Inflammatory macrophage treated with lipopolysaccharide for 4 hours (primary cell): ENCODE measurements at places on chromosomes 2 and 18.
A peak's percentile ranks its signal among the peaks of the same experiment; 100 is the strongest.

DNA sequence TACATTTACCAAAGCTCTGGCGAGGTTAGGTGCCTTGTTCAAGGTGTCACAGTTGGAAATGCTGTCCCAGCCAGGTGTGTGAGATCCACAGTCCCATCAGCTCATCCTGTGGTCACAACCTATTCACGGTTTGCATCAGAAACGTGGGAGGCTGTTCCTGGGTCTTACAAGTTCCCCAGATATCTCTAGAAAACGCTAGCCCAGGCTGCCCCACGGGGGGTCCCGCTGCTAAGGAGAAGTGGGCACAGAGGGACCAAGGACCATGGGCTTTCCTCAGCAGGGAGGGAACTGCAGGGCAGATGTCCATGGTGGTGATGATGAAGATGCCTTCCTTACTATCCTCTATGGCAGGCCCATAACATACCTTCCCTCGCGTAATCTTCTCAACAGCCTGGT, 649 bp downstream of the FECH start:
- DNase-seq = no peak

DNA sequence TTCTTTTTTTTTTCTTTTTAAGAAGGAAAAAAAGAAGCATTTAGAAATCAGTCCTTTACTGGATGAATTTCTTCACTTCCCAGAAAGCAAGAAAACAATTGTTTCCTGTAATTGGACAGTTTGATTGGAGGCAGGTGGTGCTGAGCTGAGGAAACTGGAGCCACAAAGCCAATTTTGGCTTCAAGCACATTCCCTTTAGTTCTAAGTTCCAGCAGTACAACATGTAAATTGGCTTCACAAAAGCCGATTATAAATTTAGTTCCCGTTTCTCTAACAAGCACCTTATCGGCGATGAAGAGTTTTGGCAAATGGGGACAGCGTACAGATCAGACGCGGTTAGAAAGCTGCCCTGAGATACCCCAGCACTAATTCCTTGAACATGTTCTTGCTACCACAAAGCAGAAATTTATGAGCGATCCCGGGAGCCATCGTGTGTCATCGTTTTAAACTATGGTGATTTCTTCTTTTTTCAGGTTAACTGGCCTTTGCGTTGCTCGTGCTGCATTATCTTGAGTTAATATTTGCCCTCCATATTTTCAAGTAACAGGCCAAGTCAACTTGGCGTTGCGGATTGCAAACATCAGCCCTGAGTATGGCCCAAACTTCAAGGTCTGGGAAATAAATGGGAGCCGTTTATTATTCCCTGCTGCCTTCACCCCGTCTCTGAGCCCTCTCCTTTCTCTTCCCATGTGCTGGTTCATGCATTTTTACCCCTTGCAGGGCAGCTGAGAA, 190.4 kb upstream of the ID2 start:
- DNase-seq = no peak

- DNase-seq = no peak
Observed at GRCh38 chr2:32478889-32479620, 122.2 kb downstream of the BIRC6 start.

DNA sequence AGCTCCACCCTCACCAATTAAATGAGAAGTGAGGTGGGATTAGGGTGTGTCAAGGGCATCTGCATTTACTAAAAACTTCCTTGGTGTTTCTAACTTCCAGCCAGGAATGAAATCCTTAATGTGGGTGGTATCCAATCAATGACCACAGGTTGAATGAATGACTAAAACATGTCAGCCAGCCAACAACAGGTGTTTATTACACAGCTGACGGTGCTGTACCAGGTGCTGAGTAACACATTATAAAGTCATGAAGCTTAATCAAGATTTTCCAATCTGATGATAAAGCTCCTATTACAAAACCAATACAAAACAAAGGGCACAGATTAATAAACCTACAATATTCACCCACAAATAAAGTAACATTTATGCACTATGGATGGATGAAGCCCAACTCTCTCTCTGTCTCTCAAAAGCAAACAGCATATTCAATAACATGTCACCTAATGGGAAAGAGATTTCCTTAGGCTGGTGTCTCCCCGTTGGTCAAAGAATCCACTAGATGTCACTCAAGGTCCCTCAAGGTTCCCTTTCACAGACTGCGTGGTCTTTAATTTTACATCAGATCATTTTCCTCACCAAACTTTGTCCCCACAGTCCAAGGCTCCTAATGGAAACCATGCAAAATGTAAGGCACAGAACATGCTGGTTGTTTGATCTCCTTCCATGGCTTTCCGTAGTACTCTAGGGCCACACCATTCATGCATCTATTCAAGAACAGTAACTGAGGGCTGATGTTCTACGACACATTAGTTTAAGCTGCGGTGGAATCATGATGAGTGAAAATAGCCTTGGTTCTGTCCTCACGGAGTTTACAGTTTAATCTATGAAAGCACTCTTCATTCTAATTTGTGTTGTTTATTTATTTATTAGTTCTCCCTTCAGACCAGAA, 6.4 kb upstream of the PTPN4 start:
- peak; percentile 53 for DNase-seq

- DNase-seq = peak; percentile 30
Observed at GRCh38 chr2:32222966-32223365, 41.7 kb downstream of the NLRC4 start.

GRCh38 chr2:219658196-219658846, 30.9 kb downstream of the SLC4A3 start:
- DNase-seq = no peak

GRCh38 chr18:54416436-54416835, 58.7 kb downstream of the C18orf54 start:
- DNase-seq = no peak

DNA sequence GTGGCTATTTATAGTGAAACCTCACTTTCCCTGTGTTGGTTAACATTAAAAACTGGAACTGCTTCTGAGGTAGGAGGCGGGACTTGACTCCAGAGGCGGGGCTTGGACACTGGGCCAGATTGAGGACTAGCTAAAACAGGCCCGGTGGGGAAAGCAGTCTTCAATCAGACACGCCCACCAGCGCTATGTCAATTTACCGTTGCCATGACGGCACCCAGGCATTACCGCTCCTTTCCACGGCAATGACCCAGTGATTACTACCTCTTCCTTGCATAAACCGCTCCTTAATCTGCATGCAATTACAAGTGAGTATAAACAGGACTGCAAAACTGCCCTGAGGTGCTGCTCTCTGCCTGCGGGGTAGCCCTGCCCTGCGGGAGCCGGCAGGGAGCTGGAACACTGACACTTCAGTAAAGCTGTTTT, 35.3 kb downstream of the LRRFIP1 start:
- DNase-seq = peak; percentile 96

- no peak for DNase-seq
Observed at GRCh38 chr2:38509314-38509946, 93.3 kb downstream of the HNRNPLL start.

DNA sequence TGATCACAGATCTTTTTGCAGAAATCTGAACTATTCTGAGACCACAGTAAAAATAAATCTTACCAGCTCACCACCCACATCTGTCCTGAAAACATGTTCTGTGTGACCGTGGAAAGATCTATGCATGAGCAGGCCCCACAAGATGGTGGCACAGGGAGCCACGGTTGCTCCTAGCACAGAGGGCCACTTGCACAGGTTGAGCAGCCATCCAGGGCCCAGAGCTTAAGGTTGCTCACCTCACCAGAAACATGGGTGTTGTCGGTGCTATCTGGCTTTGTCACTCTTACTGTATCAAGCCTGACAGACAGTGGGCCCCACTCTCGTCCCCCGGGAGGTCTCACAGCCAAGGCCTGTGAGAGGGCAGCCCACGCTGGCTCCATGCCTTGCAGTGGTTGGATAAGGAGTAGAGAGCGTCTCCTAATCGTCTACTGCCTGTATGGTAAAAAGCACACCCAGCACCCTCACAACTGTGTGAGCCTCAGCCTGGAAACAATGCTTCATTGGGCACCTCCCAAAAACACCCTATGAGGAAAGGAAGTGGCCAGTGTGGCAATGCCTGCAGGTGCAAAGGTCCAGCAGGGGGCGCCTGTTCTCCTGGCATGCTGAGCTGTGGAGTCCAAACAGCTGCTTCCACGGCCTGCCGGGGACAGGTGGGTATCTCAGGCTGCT, 19.6 kb downstream of the TUBB6 start:
- DNase-seq = peak; percentile 74

- no peak for DNase-seq
Observed at GRCh38 chr18:45526114-45526841, 89.0 kb upstream of the SLC14A2 start.

- peak; percentile 43 for DNase-seq
Observed at GRCh38 chr2:11697103-11697871, 27.3 kb upstream of the NTSR2 start.

GRCh38 chr18:13141209-13141608, 77.4 kb upstream of the LDLRAD4 start:
- DNase-seq = no peak

GRCh38 chr18:29328932-29329331, 1152.0 kb upstream of the CDH2 start:
- no peak for DNase-seq

- no peak for DNase-seq
Observed at GRCh38 chr2:10909050-10909995, 2.4 kb upstream of the KCNF1 start.

- DNase-seq = no peak
Observed at GRCh38 chr2:119062652-119063051, 95.9 kb downstream of the C1QL2 start.

GRCh38 chr2:54602736-54603322, 120.6 kb upstream of the EML6 start:
- no peak for DNase-seq

DNA sequence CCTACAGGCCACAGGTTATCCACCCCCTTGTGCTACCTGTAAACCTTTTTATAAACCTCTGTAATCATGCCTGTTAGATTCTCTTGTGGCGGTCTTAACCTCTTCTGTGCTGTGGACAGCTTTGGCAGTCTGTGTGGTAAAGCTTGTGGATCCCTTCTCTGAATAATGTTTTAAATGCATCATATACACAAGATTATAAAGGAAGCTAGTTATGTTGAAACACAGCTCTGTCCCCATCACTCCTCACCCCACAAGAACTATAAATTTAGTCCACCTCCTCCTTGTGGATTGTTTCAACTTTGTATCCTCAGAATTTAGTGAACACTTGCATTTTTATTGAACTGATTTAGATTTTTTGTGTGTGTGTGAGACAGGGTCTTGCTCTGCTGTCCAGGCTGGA, 107.7 kb downstream of the ICA1L start:
- peak; percentile 56 for DNase-seq

DNA sequence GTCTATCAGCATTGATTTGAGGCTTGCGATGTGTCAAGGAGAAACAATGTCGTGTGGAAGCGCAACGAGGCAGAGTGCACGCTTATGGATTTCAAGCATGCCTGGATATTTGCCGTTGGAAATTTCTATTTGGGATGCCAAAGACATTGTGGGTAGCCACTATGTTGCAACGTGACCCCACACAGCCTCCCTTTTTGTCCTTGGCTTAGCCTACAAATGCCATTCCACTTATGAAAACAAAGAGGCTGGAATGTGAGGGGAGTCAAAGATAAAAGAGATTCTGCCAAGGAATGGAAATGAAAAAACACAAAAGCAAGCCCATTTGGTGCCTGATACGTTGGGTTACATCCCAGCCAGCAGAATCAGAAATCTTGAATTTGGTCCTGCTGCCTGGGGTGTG, 721.2 kb downstream of the GALR1 start:
- no peak for DNase-seq

DNA sequence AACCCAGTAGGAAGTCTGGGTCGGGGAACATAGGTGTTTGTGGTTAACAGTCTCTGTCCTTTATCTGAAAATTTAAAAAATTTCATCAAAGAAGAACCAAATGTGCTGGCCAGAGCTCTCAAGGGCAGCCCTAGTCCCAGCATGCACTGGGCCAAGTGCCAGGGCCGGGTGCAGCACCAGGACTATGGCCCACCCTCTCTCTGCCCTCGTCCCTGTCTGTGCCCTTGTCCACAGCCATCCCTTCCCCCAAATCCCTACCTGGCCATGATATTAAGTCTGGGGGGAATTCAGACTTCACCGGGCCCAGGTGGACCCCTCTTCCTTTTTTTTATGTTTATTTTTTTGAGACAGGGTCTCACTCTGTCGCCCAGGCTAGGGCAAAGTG, 14.4 kb upstream of the ZFP36L2 start:
- no peak for DNase-seq

DNA sequence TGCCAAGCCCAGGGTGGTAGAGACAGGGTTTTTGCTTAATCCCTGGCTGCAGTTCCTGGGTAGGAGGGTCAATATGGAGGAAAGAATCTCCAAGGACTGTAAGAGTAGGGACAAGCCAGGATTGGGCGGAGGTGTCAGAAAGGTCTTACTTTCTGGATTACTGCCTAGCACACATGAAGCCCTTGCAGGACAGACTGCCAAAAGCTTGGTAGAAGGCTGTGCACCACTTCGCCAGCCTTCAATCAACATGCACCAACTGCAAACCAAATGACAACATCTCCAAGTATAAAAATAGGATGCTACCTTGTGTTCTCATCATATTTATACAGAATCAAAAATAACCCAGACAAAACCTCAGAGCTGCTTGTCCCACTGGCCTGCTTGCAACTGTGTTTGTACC, 3.7 kb downstream of the ZNF142 start:
- DNase-seq = no peak

DNA sequence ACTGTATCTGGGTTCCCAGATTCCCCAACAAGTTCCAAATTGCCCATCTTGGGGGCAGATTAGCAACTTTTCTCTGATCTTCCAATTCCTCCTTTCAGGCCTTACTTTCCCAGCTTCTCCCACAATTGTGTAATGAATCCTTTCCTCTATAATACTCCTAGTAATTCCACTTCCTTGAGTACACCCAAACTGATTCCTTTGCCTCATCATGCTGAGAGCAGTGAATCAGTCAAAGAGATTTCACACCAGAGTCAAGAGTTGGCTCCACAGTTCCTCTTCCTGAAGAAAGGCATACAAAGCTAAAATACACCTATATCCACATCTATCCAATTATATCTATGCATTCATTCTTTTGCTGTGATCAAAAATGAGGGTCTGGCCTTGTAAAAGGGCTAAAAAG, 28.6 kb upstream of the DAPL1 start:
- no peak for DNase-seq

DNA sequence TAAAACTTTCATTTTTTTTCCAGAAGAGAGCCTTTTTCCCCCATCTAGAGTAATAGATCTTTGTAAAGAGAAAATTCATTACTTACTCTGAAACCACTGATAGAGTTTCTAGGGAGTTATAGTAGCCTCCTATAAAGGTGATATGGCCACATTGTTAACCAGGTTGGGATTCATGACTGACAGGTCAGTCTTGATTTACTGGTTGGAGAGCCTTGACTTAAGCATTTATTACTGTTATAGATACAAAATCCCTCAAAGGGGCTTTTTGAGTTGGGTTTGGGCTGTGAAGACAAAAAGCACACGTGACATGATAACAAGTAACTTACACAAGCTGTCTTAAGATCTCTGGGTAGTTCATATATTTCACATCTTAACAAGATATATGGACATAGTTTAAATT, 141.0 kb downstream of the GREB1L start:
- no peak for DNase-seq

DNA sequence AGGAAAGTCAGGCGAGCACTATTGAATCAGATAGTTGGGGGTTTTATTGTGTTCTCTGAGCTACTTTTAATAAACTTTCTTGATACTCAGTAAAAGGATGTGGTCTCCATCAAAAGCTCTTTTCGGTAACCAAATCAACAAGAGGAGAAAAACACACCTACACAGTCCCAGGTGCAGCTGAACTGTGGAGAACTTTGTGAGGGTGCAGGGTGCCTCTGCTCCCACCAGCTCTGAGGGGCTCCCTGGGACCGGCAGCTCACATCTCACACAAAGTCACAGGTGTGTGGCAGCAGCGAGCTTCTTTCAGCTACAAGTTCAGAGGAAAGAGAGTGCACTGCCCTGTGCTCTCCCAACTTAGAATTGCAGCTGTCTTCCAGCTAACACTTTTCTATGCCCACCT, 650.4 kb downstream of the RNF144A start:
- DNase-seq = no peak

GRCh38 chr2:235027558-235028214, 75.9 kb downstream of the SH3BP4 start:
- no peak for DNase-seq
